Prostate gland (tissue), 2 donors: ENCODE measurements at places on chromosomes 5 and 9. TPM values are rescaled to one million over a fixed set of nuclear protein-coding genes. Genes with fewer than 3 reads are reported as not detected.

GRCh38 chr9:116285320-116285719 lies 131.7 kb downstream of the PAPPA start:
- no peak for DNase-seq

Gene PTGS1
- 6.2 TPM for total RNA-seq

Gene TMEM232
- total RNA-seq: 5.1 TPM

Gene CCDC192
- not detected for total RNA-seq

DNA sequence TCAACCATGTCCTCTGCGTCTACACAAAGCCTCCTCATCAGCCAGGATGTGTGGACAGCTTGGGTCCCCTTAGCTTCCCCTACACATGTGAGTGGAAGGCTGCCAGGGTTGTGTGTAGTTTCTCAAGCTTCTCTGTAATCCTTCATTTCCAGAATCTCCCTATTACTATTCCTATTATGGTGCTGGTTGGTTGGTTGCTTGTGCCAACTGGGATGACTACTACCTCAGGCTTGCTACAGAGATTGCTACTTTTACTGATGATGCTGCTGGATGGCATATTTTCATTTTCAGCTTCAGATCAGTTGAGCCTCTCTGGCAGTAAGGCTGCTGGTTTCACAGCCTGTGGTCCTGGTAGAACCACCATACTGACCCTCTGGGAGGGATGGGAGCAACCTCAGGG lies 39.9 kb downstream of the ATG10 start:
- no peak for DNase-seq

Gene HEXB
- 149 TPM for total RNA-seq

Gene IFNA2
- not detected for total RNA-seq

Gene CTSV
- total RNA-seq: 277 TPM

GRCh38 chr5:178288401-178289368 lies 56.1 kb upstream of the PHYKPL start:
- peak; percentile 88 for DNase-seq
